Renal cortex interstitium (tissue), 15 donors: ENCODE measurements at places on chromosomes 7 and 10.

DNA sequence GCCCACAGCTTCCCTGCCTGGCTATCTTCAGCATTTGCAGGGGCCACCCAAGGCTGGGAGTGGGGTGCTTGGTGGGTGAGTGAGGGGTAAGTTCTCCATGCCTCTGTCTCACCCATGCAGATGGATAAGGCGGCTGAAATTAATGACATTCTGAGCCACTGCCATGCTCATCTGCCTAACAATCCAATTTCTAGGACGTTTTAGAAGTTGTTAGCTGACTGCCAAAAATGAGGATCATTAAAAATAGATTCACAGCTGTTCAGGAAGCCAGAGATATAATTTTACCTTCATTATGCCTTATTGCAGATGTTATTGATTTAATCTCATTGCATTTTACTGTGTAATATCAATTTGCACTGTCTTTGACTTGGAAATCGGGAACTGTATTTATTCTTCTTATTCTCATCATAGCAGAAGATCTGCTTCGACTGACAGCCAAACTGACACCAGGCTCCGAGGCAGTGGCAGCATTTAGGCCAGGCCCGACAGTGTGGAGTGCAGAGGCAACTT is 334.4 kb upstream of the NPVF start:
- no peak for DNase-seq

- no peak for DNase-seq
These were observed 13.8 kb downstream of the TAF3 start for GRCh38 chr10:7832060-7832459.

DNA sequence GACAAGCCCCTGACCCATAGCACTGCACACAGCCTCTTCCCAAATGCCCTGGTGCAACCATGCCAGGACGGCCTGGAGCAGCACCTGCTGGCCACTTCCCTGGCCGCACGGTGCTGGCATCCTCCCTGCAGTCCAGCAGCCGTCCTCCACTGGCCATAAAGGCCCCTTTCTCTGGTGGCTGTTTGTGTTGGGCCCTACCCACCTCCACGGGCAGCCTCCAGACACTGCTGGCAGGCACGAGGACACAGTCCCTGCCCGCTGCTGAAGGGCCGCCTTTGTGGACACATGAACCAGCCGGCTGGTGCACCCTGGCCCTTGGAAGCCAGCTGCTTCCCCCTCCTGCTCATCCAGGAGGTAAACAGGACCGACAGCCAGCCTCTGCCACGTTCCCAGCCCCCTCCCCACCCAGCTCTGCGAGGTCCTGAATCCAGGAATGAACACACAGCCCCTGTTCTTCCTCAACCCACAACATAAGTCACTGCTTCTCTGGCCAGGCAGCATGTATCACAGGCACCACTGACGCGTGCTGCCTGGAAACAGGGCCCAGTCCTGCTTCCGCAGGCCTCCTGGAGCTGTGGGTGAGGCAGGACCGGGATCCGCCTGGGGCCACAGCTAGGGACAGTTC is 43.8 kb downstream of the SPOCK2 start:
- no peak for DNase-seq

GRCh38 chr7:81155654-81156373 is 237.0 kb upstream of the SEMA3C start:
- no peak for DNase-seq

- no peak for DNase-seq
These were observed 60.8 kb downstream of the CARD11 start for GRCh38 chr7:2982831-2983230.
